ENCODE measurements at places on chromosomes 1 and 21.

DNA sequence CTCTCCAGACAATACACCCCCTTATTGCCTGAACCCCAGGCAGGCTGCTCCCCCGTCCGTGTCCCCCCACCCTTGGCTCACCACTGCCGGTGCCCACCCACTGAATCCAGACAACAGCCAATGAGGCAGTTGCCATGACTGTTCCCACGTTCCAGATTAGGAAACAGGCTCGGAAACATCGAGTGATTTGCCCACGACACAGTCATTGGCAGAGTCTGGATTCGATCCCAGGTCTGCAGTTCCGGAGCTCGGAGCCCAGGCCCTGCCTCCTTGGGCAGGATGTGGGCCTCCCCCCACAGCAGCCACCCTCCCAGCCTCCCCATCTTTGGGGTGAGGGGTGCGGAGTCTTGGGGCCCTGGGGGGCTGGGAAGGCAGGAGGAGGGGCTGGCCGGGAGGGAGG, 20.3 kb upstream of the CLSTN1 start:
- DNase-seq, result no peak

GRCh38 chr1:70360321-70360720, 5.8 kb upstream of the ANKRD13C start:
- DNase-seq, result no peak

- peak; percentile 75 for DNase-seq
Measured at GRCh38 chr1:203512848-203513584, 19.1 kb downstream of the OPTC start.

- DNase-seq, result no peak
Measured at GRCh38 chr1:28927648-28928313, 13.4 kb downstream of the EPB41 start.

GRCh38 chr1:243731974-243732625, 117.9 kb downstream of the AKT3 start:
- no peak for DNase-seq

DNA sequence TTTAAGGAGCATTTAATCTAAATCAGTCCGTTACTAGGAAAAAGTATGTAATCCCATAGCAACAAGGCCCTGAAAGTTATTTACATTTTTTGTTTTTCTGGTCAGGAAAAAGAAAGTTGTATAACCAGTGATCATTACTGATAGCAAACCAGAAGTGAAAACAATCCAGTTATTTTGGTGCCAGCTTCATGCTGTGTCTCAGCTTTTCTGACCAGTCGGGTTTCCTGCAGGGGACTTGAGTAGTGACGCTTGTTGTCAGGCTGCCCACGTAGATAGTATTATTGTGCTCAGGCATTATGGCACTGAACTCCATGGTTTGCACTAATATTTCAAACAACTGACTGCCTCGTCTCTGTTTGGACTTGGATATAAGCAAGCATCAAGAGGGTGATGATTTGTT, 55.2 kb downstream of the SASS6 start:
- DNase-seq, result no peak

DNA sequence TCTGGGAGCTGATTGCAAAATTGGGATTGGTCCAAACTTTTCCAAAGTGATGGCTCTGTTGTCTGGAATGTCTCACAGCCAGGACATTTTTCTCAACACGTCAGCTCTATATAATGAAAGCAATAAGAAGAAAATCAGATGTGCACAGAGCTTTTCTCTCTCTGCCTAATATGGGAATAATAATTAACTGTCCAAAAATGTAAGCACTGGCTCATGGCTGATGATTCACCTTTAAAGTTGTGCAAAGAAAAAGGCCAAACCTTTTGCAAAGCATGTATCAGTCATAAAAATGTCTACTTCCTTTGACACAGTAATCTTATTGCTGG, 30.4 kb downstream of the ZNF281 start:
- no peak for DNase-seq

GRCh38 chr1:226972931-226973330, 32.8 kb downstream of the COQ8A start:
- no peak for DNase-seq

- no peak for DNase-seq
Measured at GRCh38 chr1:3511856-3512255, 57.4 kb downstream of the ARHGEF16 start.

GRCh38 chr1:208312706-208313105, 68.5 kb upstream of the PLXNA2 start:
- DNase-seq, result no peak

DNA sequence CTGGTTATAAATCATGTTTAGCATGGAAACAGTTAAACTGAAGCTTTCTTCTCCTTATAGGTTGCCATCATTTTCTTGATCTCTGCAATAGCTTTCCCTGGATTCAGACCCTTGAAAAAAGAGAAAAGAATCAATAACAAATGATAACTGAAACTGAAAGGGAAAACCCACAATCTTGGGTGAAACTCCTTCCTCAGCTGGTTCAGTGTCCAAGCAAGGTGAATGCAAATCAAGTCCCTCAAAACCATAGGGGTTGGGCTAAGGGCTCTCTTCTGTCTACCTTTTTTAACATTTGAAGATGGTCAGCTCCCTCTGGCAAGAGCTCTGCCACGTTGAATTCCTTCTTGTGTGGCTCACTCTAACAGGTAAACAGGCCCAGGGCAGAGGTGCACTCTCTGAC, 7.1 kb upstream of the ATP13A2 start:
- DNase-seq, result no peak

GRCh38 chr1:27357281-27358037, 9.3 kb downstream of the MAP3K6 start:
- no peak for DNase-seq

DNA sequence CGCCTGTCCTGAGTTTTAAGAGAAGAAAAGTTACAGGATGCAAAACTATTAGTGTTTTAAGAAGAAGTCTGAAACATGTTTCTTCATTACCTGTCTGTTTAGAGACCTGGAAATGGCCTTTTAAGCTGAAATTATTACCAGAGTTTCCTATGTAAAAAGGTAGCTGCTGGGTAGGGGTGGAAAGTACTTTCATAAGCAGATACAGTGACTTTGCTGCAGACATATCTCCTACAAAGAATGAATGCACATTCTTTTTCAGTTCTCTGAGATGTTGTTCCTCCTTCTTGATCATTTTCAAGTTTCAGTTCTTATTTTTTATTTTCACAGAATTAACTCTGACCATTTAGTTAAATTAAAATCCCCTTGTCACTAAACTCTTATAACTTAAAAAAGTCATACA, 1329.6 kb downstream of the KCNT2 start:
- no peak for DNase-seq

DNA sequence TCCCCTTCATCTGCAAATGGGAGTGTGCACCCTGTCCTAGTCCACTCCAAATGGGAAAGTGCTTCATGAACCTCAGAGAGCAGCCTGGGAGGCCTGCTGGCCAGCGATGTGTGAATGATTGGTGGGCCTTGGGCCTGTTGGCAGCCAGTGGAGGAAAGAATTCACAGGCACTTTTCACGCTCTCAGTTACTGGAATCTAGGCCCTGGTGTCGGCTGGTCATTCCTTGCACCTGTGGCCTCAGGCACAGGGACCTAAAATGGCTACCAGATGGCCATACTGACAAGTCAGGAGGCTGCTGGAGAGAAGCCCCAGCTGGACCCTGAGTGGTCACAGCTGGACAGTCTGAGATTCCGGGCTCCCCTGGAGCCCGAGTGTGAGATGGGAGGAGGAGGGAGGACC, 18.4 kb upstream of the EDN2 start:
- DNase-seq, result no peak

DNA sequence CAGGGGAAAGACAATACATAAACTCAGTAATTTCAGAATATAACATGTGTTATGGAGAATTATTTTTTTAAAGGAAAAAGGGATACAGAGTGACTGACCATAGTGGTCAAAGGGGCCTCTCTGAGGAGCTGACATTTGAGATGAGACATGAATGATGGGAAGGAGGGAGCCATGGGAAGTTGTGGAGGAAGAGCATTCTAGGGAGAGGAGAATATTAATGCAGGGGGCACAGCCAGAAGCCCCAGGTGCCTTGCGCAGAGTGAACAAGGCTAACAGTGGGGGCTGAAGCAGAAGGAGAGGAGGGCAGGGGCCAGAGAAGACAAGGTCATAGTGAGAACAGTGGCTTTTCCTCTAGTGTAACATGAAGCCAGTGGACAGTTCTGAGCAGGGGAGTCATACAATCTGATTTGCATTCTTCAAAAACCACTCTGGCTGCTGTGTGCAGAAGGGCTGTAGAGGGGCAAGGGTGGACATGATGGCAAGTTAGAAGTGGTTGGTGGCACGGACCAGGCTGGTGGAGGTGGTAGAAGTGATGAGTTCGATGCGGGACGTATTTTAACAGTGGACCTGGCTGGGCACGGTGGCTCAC, 28.2 kb upstream of the IFNLR1 start:
- no peak for DNase-seq

DNA sequence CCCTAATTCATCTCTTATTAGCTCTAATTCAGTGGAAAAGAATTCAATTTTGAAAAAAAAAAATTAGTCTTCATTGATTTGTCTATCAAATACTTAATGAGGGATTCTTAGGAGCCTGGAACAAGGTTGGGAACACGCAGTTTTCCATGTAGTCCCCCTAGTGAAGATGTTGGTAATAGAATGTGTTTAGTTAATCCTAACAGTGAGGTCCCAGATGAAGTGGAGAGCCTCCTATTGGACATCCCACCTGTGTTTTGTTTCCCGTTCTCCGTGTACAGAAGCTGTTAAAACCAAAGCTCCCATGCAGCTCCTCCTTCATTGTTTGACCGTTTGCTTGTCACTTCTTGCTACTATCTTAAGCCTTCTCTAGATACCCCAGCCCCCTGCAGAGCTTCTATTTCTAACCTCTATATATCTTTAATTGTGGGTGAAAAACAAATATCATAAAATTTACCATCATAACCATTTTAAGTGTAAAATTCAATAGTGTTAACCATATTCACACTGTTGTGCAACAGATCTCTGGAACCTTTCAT, 67.5 kb downstream of the PCNX2 start:
- DNase-seq, result no peak

DNA sequence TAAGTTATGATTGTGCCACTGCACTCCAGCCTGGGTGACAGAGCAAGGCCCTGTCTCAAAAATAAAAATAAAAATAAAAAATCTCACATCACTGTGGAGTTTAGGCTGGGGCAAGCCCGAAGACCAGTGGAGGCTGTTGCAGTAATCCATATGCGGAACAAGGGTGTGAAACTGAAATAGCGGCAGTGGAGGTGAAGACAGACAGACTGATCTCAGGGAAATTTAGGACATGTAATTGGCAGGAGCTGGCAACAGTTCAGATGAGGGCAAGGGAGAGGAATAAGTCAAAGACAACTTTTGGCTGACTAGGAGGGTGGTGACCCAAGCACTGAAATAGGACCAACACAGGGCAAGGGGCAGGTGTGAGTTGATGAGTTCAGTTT, 8.4 kb downstream of the ARMH1 start:
- DNase-seq, result no peak

- DNase-seq, result no peak
Measured at GRCh38 chr1:94855307-94855700, 35.1 kb downstream of the SLC44A3 start.

DNA sequence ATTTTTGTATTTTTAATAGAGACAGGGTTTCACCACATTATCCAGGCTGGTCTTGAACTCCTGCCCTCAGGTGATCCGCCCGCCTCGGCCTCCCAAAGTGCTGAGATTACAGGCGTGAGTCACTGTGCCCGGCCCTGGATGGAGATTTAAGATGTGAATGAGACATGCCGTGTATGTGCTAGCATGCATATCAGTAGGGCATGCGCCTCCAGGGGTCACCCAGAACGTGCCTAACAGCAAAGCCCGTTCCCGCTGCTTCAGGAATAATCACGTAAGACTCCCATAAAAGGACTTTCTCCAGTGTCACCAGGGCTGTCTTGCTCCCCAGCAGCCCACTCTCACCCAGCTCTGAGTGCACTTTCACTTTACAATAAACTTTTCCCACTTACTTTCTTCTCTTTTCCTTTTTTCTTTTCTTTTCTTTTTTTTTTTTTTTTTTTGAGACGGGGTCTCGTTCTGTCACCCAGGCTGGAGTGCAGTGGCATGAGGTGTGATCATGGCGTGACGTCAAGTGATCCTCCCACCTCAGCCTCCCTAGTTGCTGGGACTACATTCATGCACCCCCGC, 46.9 kb upstream of the DISP3 start:
- no peak for DNase-seq

DNA sequence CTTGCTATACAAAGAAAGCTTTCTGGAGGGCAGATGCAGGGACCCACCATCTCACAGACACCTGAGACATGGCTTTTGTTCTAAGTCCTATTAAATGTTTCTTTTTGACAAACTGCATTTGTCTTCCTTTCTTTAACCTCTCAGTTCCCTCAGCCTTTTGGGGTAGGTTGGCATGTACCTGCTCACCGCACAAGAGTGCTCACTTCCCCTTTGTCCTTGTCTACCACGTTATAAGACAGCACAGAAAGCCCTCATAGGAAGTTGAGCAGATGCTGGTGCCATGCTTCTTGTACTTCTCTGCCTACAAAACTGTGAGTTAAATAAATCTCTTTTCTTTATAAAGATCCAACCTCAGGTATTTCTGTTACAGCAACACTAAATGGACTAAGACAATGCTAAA, 31.9 kb upstream of the RGS21 start:
- no peak for DNase-seq

- peak; percentile 39 for DNase-seq
Measured at GRCh38 chr1:59971464-59971911, 44.9 kb upstream of the CYP2J2 start.

- no peak for DNase-seq
Measured at GRCh38 chr1:213884942-213885341, 102.8 kb upstream of the PROX1 start.

- DNase-seq, result no peak
Measured at GRCh38 chr1:89719502-89720306, 86.8 kb downstream of the LRRC8C start.

GRCh38 chr1:224252479-224252878, 69.4 kb downstream of the DEGS1 start:
- DNase-seq, result no peak

GRCh38 chr1:13764588-13765332, 64.8 kb downstream of the PRDM2 start:
- no peak for DNase-seq

DNA sequence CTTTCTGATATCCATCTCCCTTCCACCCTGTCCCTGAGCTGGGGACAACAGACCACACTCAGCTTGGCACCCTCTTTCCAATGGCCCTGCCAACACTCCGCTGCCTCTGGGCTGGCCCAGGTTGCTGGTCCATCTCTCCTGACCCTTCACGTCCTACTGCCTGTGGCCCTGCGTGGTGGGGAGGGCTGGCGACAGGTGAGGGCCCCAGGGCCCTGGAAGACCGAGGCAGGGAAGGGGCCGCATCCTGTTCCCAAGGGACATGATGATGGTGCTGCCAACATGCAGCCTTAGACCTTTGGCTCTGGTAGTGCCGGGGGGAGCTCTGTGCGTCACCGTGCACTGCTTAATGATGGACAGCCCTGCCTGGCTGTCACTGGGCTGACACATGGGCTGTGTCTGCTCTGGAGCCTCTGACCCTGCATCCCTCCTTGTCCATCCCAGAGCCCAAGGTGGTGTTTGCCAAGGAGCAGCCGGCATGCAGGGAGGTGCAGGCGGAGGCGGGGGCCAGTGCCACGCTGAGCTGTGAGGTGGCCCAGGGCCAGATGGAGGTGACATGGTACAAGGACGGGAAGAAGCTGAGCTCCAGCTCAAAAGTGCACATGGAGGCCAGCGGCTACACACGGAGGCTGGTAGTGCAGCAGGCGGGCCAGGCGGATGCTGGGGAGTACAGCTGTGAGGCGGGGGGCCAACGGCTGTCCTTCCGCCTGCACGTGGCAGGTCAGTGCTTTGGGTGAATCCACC, 65.2 kb downstream of the OBSCN start:
- no peak for DNase-seq

- DNase-seq, result no peak
Measured at GRCh38 chr1:22258698-22259097, 115.8 kb upstream of the WNT4 start.

All from HCT116 (cell line).